PC-3 (cell line): ENCODE measurements at places on chromosomes 1 and 21. TPM values are rescaled to one million over a fixed set of nuclear protein-coding genes. Genes with fewer than 3 reads are reported as not detected.

Gene HTR1D
- 1.3 TPM in 2 replicates for total RNA-seq

Gene ANKRD34A
- total RNA-seq = 0.29 and 2.8 TPM in 2 replicates

Gene KCNH1
- total RNA-seq = not detected in 2 replicates

GRCh38 chr1:70143048-70143659 is 62.2 kb downstream of the LRRC40 start:
- H3K4me3 ChIP-seq = no peak overlapping the region
- H3K4me1 ChIP-seq = peaks cover 11% of the 10 kb centered on the region
- no peaks in the 10 kb centered on the region for H3K27me3 ChIP-seq
- H3K36me3 ChIP-seq = no peaks in the 10 kb centered on the region
- no peak overlapping the region for H3K27ac ChIP-seq

DNA sequence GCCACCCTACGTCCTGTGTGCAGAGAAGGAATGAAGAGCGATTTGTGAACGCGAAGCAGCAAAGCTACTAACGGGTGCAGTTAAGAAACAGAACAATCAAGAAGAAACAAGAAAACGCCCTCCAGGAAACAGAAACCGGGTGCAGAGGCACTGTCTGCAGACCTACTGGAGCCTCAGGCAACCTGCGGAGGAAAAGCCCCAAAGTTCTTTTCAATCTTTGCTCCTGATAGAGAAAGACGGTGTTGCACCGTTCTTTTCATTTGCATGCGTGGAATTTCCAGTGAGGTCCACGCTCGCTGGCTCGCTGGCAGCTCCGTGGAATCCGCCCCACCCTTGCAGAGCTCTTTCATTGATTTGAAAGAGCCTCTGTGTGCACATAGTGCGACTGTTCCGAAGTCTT is 37.0 kb upstream of the PDE9A start:
- H3K36me3 ChIP-seq = no peaks in the 10 kb centered on the region
- no peak overlapping the region for H3K27ac ChIP-seq
- H3K4me1 ChIP-seq = 0 out of 2 replicates have a peak, but pooled peaks cover 4% of the 10 kb centered on the region
- no peak overlapping the region for H3K4me3 ChIP-seq
- H3K27me3 ChIP-seq = peaks cover 43% of the 10 kb centered on the region
